ENCODE measurements at places on chromosomes 4 and X. TPM values are rescaled to one million over a fixed set of nuclear protein-coding genes. Genes with fewer than 3 reads are reported as not detected.

DNA sequence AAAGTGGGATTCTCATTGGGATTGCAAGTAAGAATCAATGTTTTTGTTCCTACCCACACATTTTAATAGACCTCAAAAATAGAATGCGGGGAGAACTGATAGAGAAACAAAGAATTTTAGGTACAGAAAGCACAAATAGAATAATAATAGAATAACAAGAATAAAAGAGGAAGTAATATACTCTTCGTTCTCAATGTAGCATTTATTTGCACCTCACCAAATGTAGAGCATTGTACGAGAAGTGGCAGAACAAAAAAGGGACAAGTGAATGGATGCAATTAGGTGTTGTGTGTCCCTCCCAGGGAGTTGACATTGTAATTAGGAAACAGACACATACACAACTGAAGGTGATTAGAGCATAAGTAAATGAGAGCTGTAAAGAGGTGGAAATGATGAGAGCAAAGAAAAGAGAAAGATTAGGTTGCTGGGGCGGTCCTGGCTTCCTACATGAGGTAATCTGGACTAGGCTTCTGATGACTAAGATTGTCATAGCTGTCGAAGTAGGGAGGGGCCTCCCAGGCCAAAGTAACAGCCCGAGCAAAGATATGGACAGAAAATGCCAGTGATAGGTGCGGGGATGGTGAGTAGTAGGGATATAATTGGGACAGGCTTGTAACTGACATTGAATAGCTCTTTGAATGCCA, 10.4 kb downstream of the RAB9A start:
- no peak overlapping the region for H3K4me3 ChIP-seq
- H3K4me1 ChIP-seq, result peaks cover 14% of the 10 kb centered on the region
- H3K27me3 ChIP-seq, result no peaks in the 10 kb centered on the region

GRCh38 chr4:37865450-37865849, 25.4 kb upstream of the TBC1D1 start:
- H3K27me3 ChIP-seq, result no peaks in the 10 kb centered on the region

- H3K4me3 ChIP-seq, result no peak overlapping the region
- DNase-seq, result no peak
- H3K36me3 ChIP-seq, result no peaks in the 10 kb centered on the region
- peaks cover 16% of the 10 kb centered on the region for H3K4me1 ChIP-seq
- no peaks in the 10 kb centered on the region for H3K27me3 ChIP-seq
These were observed 3.2 kb upstream of the KLF3 start for GRCh38 chr4:38660838-38661237.

- H3K36me3 ChIP-seq, result no peaks in the 10 kb centered on the region
- no peak for DNase-seq
- no peaks in the 10 kb centered on the region for H3K27me3 ChIP-seq
- H3K4me3 ChIP-seq, result no peak overlapping the region
- H3K4me1 ChIP-seq, result peaks cover 4% of the 10 kb centered on the region
These were observed 17.4 kb downstream of the ZNF827 start for GRCh38 chr4:145921231-145921630.

DNA sequence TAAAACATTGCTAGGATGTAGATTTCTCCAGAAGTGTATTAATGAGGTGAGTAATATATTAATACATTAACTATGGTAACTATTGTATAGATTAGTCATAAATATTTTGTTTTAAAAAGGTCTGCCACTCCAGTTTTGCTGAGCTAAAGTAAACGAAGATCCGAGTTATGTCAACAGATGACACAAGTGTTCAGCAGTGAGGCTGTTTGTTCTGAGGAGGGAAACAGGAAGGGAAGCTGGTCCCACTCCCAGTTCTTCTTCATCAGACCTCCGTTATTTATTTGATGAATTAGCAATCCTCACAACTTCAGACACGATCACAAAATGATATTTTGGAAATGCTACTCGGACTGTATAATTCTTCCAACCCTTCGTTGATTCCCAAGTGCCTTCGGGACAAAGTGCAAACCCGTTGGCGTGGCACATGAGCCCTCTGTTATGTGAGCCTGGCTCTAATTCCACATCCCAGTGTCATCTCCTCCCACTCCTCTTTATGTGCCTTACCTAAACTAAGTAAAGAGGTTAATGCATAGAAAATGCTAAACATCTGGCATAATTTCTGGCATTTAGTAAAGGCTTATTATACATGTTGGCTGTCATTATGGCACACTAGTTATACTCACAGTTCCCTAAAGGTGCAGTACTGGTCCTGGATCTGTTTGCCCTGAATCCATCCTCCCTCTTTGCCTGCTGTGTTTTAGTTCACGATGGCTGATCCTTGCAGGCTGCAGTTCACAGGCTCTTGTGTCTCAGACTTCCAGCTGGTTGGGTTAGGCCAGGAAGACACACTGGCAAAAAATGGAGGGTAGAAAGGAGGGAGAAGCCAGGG, 190.6 kb upstream of the LNX1 start:
- DNase-seq, result no peak
- no peaks in the 10 kb centered on the region for H3K36me3 ChIP-seq
- H3K4me3 ChIP-seq, result no peak overlapping the region
- H3K27me3 ChIP-seq, result no peaks in the 10 kb centered on the region
- H3K27ac ChIP-seq, result no peak overlapping the region

- H3K27me3 ChIP-seq, result no peaks in the 10 kb centered on the region
- no peaks in the 10 kb centered on the region for H3K36me3 ChIP-seq
- no peaks in the 10 kb centered on the region for H3K4me1 ChIP-seq
- H3K4me3 ChIP-seq, result no peak overlapping the region
These were observed 135.1 kb downstream of the SCLT1 start for GRCh38 chr4:128958194-128958593.

GRCh38 chr4:169225812-169226211, 44.9 kb downstream of the SH3RF1 start:
- DNase-seq, result no peak
- no peaks in the 10 kb centered on the region for H3K27me3 ChIP-seq
- H3K4me1 ChIP-seq, result peaks cover 16% of the 10 kb centered on the region
- no peak overlapping the region for H3K27ac ChIP-seq

- no peaks in the 10 kb centered on the region for H3K27me3 ChIP-seq
- H3K4me3 ChIP-seq, result no peak overlapping the region
- DNase-seq, result no peak
- no peak overlapping the region for H3K27ac ChIP-seq
- peaks cover 11% of the 10 kb centered on the region for H3K36me3 ChIP-seq
These were observed 162.1 kb downstream of the KDM6A start for GRCh38 chrX:45035071-45035470.

GRCh38 chrX:130555757-130556156, 154.0 kb downstream of the RBMX2 start:
- H3K4me3 ChIP-seq, result no peak overlapping the region
- no peak overlapping the region for H3K27ac ChIP-seq
- H3K4me1 ChIP-seq, result no peaks in the 10 kb centered on the region

- peaks cover 8% of the 10 kb centered on the region for H3K36me3 ChIP-seq
- H3K4me3 ChIP-seq, result no peak overlapping the region
- peaks cover 16% of the 10 kb centered on the region for H3K4me1 ChIP-seq
These were observed 201.4 kb downstream of the AASDH start for GRCh38 chr4:56185901-56186300.

The PRAF2 gene
- total RNA-seq, result 0.30 TPM

The CENPVL2 gene
- total RNA-seq, result 0.56 TPM

Measured in neural progenitor cell (in vitro differentiated cells).